ENCODE measurements at places on chromosomes 3 and 15.
A peak's percentile ranks its signal among the peaks of the same experiment; 100 is the strongest.

DNA sequence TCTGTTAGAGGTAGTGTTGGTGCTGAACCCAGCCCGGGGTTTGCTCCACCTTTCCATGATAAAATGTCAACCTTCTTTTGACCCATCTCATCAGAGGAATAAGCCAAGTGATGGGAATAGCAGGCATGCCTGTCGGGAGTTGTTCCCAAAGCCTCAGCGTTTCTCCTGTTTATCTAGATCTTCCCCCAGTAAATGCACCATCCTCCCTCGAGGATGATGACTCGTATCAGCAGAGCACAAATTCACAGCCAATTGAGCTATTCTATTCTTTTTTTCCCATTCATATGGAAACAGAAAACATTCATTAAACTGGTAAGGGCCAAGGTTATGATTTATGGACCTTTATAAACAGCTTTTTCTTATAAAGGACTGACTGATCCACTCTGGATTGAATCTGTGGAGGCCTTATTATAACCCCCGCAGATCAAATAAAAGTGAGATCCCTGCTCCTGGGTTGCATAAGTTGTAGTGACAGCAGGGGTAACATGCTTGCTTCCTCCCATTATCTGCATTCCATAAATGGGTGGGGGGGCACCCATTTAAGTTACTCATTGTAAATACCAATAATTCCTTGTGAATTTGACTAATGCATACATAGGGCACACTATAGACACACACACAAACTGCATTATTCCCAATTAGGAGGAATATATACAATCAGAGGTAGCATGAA lies 207.3 kb downstream of the PLCL2 start:
- DNase-seq, result no peak

DNA sequence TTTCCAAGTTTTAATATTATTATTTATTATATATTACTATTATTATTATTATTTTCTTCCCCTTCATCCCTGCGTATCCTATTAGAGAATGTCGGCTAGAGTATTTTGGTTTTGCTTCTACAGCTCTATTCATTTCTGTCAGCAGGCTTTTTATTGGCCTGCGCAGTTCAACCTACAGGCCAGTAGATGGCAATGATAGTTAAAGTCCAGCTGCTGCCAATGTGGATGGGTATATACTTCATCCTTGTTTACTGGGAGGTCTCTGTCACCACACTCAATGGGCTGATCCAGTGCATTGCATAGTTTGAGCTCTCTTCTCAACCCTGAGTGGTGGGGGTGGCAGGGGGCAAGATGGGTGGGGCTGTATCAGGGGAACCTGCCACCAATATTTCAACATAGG lies 799.8 kb downstream of the NSUN3 start:
- DNase-seq, result no peak

GRCh38 chr15:94306700-94307650 lies 75.6 kb downstream of the MCTP2 start:
- DNase-seq, result peak; percentile 62

DNA sequence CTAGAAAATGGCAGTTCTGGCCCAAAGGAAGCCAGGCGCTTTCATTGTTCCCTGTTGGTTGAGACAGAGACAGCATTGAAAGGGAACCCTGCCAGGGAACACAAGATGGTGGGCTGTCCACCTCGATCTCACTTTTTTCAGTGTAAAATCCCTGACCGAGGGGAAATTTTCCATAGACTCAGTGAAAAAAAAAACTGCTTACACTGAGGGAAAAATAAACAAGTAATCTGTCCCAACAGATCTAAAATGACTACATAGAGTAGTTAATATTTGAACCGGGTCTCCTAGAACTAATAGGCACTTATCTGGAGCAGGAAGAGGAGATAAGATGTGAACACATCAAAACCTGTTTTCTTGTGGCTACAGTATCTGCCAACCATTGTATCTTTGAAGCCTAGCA lies 763.4 kb upstream of the GOLIM4 start:
- DNase-seq, result no peak

GRCh38 chr3:128480278-128480677 lies 12.7 kb downstream of the GATA2 start:
- no peak for DNase-seq

DNA sequence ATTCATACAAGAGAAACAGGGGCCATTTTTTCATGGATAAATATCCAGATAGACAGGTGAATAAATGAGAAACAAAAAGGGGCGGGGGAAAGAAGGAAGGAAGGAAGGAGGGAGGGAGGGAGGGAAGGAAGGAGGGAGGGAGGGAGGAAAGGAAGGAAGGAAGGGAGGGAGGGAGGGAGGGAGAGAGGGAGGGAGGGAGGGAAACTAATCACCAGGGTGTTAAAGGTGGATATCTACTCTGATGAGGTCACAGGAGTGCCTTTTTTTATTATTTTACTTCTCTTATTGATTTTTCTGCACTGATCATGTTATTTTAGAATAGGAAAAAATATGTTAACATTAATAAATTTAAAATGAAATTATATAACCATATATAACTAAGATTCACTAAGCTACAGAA lies 10.4 kb upstream of the VEPH1 start:
- DNase-seq, result no peak

DNA sequence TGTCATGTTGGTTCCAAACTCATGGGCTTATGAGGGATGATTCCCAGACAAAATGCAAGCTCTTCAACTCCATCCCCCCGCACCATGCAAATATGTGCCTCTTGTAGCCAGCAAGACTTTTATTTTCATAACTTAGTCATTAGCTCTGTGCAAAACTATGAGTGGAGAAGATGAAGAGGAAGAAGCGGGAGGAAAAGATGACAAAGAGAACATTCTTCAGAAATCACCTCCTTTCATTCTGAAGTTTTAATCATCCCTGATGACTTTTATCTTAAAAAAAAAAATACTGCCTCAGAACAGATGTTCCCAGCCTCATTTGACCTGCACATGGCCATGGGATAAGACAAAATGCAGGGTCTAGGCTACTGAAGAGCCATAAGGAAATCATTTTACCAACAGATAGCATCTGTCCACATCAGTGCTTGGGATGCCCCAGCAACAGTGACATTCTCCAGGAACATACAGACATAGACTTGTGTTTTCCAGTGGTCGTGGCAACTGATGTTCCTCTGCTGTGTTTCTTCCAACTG lies 145.5 kb downstream of the WNT5A start:
- no peak for DNase-seq

DNA sequence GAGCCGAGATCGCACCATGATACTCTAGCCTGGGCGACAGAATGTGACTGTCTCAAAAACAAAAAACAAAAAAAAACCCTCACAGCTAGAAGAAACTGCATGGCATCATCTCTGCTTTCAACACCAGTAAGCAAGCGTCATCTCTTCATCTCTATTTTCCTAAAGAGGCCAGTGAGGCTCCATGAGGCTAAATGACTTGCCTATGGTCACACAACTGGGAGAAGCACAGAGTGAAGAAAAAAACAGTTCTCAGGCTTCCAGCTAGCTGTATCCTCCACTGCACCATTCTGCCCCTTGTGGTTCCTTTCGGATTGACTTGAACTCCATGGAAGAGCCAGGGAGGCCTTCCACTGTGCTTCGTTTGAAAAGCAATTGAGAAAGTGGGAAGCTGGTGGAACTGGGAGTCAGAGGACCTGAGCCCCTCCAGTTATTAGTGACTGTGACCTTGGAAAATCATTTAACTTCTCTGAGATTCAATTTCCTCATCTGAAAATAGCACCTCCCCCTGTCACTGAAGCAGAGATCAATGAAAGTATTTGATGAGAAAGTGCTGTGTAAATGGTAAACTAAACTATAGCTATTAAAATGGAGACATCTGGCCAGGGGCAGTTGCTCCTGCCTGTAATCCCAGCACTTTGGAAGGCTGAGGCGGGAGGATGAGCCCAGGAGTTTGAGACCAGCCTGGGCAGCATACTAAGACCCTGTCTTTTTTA lies 32.1 kb upstream of the DENND4A start:
- DNase-seq, result peak; percentile 49

DNA sequence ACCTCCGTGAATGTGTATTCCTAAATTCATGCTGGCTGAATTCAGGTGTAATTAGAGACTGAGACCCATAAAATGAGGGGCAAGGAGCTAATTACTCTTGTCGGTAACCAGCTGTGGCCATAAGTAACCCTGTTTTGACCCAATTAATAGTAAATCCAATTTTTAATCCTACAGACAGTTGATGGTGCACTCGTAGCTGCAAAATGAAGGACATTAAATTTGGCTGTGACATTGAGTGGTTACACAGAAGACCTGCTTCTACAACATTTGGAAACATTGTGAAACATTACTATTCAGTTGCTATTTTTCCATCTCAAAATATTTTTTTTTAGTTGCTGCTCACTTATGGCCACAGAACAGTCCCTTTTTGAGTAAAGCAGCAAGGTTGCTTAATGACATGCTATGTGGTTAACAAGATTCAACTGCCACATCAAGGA lies 33.0 kb downstream of the MBNL1 start:
- DNase-seq, result no peak

- no peak for DNase-seq
Measured at GRCh38 chr3:65210026-65210814, 522.4 kb upstream of the ADAMTS9 start.
